ENCODE measurements at places on chromosomes 6 and 20.

DNA sequence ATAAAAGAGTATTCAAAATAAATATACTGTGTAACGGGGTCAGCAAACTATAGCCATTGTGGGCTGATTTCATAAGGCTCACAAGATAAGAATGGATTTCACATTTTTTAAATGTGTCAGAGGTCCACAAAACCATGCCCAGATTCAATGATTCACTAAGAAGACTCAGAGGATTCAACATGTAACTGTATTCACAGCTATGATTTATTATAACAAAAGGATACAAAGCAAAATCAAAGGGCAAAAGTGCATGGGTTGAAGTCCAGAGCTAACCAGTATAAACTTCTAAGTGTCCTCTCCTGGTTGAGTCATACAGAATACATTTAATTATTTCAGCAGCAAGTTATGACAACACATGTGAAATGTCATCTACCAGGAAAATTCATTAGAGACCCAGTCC, 49.2 kb downstream of the TBC1D32 start:
- no peak for DNase-seq

DNA sequence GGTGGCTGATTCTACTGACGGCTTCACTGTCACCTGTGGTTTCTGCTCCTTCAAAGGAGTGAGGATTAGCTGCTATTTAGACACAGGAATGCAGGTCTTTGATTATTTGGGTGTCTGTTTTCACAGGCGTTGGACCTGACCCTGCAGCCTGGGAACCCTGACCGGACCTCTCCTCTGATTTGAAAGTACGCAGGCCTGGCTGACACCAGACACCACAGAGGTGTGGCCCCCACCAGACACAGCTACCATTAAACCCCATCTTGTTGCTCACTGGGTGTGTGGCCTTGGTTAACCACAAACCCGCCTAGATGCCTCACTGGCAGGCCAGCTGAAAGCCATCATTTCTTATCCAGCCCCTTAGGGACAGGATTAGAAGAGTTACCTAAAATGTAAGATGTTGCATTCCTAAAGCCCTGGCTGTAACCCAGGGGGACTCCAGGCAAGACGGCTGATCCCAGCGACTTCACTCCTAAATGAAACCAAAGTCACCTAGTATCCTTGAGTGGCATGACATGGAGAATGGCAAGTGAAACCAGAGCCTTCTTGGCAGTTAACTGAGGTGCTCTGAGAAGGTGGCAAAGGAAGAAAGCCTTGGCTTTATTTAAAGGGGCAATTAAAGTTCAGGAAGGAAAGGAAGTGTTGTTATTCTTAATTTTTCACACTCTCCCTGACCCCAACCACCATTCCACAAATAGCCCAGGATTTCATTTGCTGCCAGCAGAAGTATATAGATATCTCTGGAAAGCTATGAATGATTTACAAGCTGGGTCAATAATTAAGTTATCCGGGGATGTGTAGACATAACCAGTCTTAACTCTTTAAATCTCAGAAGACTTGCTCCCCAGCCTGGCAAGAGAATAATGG, 169.9 kb downstream of the QRSL1 start:
- peak; percentile 4 for DNase-seq

DNA sequence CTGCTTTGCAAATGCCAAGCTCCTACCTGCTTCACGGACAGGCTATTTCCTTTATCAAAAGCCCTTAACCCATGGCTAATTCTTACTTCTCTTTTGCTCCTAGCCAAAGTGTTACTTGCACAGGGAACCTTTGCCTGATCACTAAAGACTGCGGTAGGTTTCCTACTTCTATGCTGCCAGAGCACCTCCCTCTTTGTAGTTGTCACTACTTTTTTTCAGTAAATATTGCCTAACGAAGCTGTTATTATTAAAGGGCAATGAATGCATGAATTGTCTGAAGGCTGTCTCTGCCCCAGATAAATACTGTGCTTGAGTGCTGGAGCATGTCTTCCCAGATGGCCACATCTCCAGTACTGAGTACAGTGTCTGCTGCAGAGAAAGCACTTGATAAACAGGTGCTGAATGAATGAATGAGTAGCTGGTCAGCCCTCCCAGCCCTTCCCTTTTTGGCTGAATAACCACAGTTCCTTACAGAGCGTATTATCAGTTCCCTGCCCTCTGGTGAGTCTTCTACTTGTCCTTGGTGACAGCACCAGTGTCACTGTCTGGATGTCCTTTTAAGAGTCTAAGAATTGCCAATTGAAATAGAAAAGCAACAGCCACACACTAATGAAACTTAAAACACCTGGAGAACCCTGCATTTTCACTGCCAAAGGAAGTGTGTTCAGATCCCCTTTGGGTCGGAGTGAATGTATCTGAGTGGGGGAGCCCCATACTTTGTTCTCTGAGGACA, 73.6 kb upstream of the TRAF3IP2 start:
- no peak for DNase-seq

DNA sequence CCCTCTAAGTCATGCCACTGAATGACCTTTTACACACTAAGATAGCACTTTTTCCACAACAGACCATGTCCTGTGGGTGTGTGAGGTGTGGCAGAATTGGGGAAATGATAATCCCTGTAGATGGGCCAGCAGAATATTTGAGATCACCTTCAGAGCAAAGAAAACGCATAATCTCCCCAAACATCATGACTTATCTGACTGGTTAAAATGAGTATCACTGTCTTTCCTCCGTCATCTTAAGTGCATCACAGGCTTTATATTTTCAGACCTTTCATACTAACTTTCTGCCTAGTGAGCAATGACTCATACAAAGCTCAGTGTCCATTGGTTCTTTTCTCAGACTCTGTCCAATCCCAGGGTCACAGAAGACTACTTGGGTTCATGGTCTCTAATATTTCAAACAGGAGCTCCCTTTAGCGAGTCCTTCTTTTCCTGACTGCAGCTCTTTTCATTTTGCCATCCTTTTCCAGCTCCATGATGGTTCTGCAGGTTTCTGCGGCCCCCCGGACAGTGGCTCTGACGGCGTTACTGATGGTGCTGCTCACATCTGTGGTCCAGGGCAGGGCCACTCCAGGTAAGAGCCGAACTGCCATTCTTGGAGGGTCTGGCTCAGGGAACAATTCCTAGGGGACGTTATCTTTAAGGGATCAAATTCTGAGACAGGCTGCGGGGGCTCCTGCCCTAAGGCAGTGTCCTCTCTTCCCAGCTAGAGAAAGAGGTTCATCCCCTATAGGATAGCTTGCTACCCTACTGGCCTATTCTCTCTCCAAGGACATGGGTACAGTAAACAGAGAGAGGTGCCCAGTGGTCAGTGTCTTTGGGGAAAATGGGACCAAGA, at the start of gene HLA-DPB1:
HLA-DPB1 (plus strand) TSS at position 423 of the 838 bp plus-strand sequence; CDS start at position 475, 52 bp downstream.
- DNase-seq: peak; percentile 84

DNA sequence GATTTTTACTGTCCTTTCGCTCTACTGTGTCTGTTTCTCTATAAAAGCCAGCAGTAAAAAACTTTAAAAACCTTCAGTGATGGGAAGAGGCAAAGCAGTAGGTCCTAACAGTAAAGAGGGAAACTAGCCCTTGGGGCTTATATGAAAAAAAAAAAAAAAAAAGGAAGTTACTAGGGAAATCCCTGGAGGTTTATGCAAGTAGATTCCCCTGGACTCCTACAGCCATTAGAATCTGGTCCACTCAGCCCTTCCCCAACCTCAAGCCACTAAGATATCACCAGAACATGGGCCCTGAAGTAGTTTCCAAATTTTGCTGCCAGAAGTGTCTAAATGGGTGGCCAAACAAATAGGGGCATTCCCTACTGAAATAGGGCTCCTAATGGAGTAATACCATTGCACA, 70.5 kb upstream of the HINT3 start:
- no peak for DNase-seq

GRCh38 chr20:55761100-55761499, 244.2 kb downstream of the CBLN4 start:
- DNase-seq: no peak

GRCh38 chr6:29925727-29926412, 16.5 kb upstream of the HLA-A start:
- DNase-seq: peak; percentile 29

GRCh38 chr20:58657262-58657661, 6.2 kb downstream of the STX16 start:
- DNase-seq: no peak

DNA sequence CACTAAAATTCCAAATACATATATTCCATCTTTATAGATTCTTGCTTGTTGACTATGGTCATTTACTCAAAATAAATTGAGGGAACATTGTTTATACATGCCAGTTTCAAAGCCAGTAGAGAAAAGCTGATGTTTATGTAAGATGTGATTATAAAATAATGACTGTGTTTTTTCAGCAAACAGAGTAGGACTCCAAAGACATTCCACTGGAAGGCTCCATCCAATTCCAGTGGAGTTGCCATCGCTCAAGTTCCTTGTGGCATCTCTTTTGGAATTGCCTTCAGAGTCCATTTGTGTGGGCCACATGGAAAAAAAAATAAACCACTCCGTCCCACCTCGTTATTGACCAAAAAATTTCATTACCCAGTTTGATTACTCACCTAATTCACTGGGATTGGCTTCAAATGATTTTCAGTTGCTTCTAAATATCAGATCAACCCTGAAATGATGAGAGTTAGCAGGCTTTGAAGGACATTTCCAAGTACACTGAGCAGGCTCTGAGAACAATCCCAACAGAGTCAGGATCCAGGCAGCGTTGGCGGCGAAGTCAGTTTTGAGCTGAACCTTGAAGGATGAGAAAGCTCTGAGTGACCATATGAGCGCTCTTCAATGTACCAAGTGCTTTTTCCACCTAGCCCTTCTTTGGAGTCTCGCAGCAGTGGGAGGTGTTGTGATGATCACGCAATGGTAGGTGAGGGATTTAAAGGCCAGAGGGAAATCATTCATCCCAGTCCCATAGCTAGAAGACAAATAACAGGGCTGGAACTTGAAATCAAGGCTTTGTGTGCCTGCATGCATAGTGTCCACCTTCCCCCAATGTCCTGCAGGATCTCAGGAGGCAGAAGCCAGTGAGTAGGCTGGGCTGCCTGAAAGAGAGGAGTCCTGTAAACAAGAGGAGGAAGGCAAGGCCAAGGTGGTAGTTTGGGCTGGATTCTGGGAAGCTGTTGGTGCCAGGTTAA, 281.7 kb downstream of the CDC5L start:
- DNase-seq: no peak

DNA sequence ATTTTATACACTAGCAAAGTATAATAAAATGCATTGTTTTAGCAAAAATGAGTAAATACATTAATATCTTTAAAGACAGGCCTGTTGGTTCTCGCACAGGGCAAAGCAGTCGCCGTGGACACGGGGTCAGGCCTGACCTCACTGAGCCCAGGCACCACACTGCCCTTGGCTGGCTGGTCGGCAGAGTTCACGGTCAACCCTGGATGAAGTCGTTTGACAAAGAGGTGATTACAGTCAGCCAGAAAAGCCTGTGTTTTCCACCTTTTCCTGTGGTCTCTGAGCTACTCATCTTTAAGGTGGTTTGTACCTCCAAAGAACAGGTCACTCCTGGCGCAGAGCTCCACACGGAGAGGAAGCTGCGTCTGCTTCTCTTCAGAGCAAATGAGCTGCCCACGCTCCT, 191.5 kb downstream of the DLL1 start:
- DNase-seq: no peak

DNA sequence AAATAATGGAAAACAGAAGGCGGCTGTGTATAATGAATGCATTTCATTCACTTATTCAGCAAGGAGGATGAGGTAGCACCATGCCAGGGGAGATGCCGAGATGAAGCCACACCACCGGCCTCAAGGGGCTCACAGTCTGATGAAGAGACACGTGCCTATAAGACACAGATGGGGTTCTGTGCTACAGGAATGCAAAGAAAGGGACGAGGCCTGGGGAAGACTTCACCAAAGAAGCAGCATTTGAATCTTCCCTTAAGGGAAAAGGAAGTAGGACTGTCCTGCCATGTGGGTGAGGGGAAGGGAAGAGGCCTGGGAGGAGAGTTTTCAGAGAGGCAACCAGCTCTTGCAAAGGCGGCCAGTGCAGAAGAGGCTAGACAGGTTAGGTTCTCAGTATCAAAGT, 98.9 kb downstream of the PSMG4 start:
- DNase-seq: no peak

- no peak for DNase-seq
Measured at GRCh38 chr6:157516319-157517026, 135.5 kb downstream of the ZDHHC14 start.

- peak; percentile 22 for DNase-seq
Measured at GRCh38 chr6:72560721-72561593, 60.9 kb upstream of the KCNQ5 start.

GRCh38 chr6:107699697-107700325, 124.3 kb downstream of the SCML4 start:
- no peak for DNase-seq

DNA sequence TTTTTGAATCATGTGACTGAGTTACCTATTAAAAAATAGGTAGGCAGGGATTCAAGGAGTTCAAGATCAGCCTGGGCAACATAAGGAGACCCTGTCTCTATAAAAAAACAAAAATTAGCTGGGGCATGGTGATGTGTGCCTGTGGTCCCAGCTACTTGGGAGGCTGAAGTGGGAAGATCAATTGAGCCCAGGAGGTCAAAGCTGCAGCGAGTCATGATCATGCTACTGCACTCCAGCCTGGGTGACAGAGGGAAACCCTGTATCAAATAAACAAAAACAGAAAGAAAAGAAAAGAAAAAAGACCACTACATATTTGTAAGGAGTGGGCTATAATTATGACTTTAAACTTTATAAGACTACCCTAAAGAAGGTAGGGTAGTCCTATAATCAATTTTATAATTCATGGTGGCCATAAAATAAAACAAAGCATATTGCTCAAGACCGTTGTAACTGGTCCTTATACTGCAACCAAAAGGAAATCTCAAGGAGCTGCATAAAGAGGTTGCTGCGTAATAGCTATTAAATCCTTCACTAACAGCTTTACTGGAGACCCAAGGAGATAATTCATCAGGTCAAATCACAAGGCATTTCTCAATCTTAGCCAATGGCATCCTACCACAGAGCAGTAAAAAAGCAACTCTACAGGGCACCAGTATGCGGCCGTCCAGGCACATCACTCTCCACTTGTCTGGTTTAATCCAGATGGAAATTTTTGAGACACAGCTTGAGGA, 13.5 kb downstream of the PIGU start:
- DNase-seq: no peak

DNA sequence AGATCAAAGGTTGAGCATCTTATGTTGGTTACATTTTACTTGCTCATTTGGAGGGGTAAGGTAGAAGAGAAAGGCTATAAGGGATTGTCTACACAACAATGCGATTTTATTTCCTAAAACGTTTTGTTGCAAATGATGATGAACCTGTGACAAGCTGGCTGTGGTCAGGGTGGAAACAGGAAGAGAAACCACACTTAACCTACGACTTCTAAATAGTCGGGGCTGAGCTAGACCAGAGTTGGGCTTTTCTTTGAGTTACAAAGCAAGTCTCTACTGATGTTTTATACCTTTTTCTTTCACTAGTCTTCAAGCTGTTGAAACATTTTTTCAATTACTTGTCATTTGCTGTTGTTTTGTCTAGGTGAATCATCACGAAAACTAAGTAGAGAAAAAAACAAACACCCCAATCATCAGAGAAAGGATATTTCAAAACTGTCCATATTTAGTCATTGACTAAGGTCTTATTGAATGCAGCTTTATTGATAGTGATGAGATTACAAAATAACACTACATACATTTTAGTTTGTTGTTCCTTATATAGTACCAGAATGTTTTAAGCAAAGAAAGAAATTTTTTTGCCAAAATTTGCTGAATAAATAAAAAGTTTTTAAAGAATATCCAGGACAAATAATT, 18.0 kb downstream of the KLHL31 start:
- peak; percentile 66 for DNase-seq
